Smooth muscle cell of the umbilical artery (primary cell): ENCODE measurements at places on chromosomes 2 and 18. TPM values are rescaled to one million over a fixed set of nuclear protein-coding genes. Genes with fewer than 3 reads are reported as not detected.

The BCL11A gene
- 5.9 and 10.0 TPM in 2 replicates for total RNA-seq

The TANC1 gene
- total RNA-seq = 35.3 and 51.6 TPM in 2 replicates

The GPR39 gene
- total RNA-seq = 1.8 and 7.4 TPM in 2 replicates

The MDH1B gene
- 0.59 and 0.78 TPM in 2 replicates for total RNA-seq

The CD302 gene
- total RNA-seq = 2.4 and 3.0 TPM in 2 replicates

The GPR45 gene
- total RNA-seq = not detected in 2 replicates

The TMEM163 gene
- total RNA-seq = not detected in 2 replicates

The CYRIA gene
- total RNA-seq = 0.30 and 0.51 TPM in 2 replicates

The POTEJ gene
- total RNA-seq = not detected in 2 replicates

The ASPRV1 gene
- total RNA-seq = 0.14 and 0.30 TPM in 2 replicates

The PIGN gene
- 38.0 and 43.0 TPM in 2 replicates for total RNA-seq

The GRP gene
- total RNA-seq = not detected in 2 replicates

The ACTG2 gene
- 94.1 and 175 TPM in 2 replicates for total RNA-seq

The RAPGEF4 gene
- total RNA-seq = 0.28 and 2.7 TPM in 2 replicates

The TEKT4 gene
- total RNA-seq = not detected in 2 replicates

The MGAT4A gene
- total RNA-seq = under 0.01 and 1.3 TPM in 2 replicates

The SLC8A1 gene
- 49.0 and 125 TPM in 2 replicates for total RNA-seq

The IL36G gene
- total RNA-seq = not detected in 2 replicates

The KLHL29 gene
- total RNA-seq = 4.2 and 11.5 TPM in 2 replicates

The UCN gene
- 0.30 and 0.42 TPM in 2 replicates for total RNA-seq

The DPP10 gene
- 0.74 and 1.5 TPM in 2 replicates for total RNA-seq

The ASXL2 gene
- total RNA-seq = 6.8 and 18.2 TPM in 2 replicates

The AGXT gene
- not detected in 2 replicates for total RNA-seq

The DTNB gene
- 3.3 and 4.5 TPM in 2 replicates for total RNA-seq

The ERFE gene
- total RNA-seq = 0.65 TPM in 1 of 2 replicates, not detected in the other

The TUBA3E gene
- 0.09 TPM in 1 of 2 replicates, not detected in the other for total RNA-seq

The RNF181 gene
- 115 and 212 TPM in 2 replicates for total RNA-seq

The FBXO15 gene
- 0.37 and 0.59 TPM in 2 replicates for total RNA-seq

The RESP18 gene
- total RNA-seq = not detected in 2 replicates

The LDLRAD4 gene
- 4.1 and 42.2 TPM in 2 replicates for total RNA-seq

The TTLL4 gene
- 5.0 and 12.7 TPM in 2 replicates for total RNA-seq

The SAP130 gene
- 4.8 and 6.7 TPM in 2 replicates for total RNA-seq

The SNRNP27 gene
- 45.1 and 66.7 TPM in 2 replicates for total RNA-seq

The DAW1 gene
- 0.59 and 2.4 TPM in 2 replicates for total RNA-seq

The SCG2 gene
- total RNA-seq = 1.2 and 12.5 TPM in 2 replicates

The CABYR gene
- total RNA-seq = 4.5 and 5.8 TPM in 2 replicates

The GNLY gene
- not detected in 2 replicates for total RNA-seq

The ANKRD30BL gene
- not detected in 2 replicates for total RNA-seq

The CD28 gene
- under 0.01 TPM in 2 replicates for total RNA-seq

The KRTCAP3 gene
- not detected in 2 replicates for total RNA-seq

The INPP1 gene
- total RNA-seq = 8.6 and 9.1 TPM in 2 replicates

The DLX1 gene
- 0.55 TPM in 1 of 2 replicates, not detected in the other for total RNA-seq

The STAT4 gene
- total RNA-seq = 1.5 and 2.8 TPM in 2 replicates

The HOXD12 gene
- total RNA-seq = not detected in 2 replicates

The CYS1 gene
- total RNA-seq = under 0.01 and 0.37 TPM in 2 replicates

The PROKR1 gene
- not detected in 2 replicates for total RNA-seq

The BOLL gene
- total RNA-seq = not detected in 2 replicates

The PROC gene
- total RNA-seq = not detected in 2 replicates

The SCYGR4 gene
- not detected in 2 replicates for total RNA-seq

The FEV gene
- total RNA-seq = not detected in 2 replicates

The FHL2 gene
- 82.8 and 193 TPM in 2 replicates for total RNA-seq
